AG20443 (cell line): ENCODE measurements at places on chromosomes 11 and 22.

DNA sequence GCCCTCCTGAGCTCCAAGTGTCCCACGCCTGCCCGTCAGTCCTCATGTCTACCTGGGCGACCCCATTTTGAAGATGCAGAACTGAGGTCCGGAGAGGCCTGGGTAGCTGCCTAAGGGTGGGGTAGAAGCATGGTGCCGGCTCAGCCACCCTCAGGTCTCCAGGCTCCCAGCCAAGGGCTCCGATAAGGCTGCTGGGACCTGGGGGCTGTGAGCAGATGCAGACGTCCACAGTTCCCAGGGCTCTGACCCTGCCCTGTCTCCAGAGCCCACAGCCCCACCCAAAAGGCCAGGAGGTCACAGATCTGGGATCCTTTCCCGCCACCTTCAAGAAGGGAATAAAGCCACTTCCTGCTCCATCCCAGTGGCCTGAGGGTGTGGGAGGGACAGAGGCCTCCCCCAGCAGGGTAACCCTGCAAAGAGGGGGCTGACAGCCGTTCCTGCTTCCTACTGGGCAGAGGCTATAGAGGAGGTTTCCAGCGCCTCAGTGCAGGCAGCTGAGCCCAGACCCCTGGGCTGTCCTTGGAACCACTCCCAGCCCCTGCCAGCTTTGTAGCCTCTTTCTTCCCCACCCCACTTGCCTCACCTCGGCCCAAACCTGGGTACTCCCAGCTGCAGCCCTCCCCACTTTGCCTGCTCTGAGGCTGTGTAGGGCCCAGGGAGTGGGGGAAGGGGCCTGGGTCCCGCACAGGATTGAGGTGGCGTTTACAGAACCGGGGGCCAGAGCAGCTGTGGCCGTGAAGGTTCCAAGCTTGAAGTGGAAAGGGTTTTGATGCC lies 85.5 kb downstream of the CDKN1C start:
- DNase-seq, result no peak

DNA sequence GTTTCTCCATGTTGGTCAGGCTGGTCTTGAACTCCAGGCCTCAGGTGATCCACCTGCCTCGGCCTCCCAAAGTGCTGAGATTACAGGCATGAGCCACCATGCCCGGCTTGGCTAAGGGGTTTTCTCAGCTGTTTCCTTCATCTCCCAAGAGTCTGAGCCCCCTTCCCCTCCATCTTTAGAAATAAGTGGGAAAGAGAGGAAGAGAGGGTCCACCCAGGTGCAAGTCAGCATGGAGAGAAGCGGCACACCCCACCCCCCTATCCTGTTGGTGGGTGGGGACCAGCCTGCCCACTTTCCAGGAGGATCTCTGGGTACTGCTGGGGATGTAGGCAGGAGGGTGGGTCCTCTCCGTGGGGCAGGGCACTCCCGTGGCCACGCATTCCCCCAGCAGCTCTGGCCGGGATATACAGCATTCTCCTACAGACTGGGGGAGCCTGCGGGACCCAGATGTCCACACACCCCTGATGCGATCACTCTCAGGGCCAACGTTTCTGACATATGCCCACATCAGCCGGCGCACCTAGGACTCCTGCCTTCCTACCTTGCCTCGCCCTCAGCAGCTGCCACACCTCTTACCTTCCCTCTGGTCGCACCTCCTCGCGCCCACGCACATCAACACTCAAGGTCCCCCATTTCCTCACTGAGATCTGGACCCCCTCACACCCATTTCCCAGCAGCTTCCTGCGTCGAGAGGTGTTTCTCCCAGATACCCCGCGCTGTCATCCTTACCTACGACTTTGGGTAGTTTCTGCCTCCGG lies 8.9 kb downstream of the SCARF2 start:
- DNase-seq, result no peak

GRCh38 chr11:69915501-69916250 lies 96.5 kb upstream of the FGF3 start:
- peak; percentile 84 for DNase-seq

- no peak for DNase-seq
Measured at GRCh38 chr11:130462101-130462885, 13.8 kb downstream of the ADAMTS15 start.

DNA sequence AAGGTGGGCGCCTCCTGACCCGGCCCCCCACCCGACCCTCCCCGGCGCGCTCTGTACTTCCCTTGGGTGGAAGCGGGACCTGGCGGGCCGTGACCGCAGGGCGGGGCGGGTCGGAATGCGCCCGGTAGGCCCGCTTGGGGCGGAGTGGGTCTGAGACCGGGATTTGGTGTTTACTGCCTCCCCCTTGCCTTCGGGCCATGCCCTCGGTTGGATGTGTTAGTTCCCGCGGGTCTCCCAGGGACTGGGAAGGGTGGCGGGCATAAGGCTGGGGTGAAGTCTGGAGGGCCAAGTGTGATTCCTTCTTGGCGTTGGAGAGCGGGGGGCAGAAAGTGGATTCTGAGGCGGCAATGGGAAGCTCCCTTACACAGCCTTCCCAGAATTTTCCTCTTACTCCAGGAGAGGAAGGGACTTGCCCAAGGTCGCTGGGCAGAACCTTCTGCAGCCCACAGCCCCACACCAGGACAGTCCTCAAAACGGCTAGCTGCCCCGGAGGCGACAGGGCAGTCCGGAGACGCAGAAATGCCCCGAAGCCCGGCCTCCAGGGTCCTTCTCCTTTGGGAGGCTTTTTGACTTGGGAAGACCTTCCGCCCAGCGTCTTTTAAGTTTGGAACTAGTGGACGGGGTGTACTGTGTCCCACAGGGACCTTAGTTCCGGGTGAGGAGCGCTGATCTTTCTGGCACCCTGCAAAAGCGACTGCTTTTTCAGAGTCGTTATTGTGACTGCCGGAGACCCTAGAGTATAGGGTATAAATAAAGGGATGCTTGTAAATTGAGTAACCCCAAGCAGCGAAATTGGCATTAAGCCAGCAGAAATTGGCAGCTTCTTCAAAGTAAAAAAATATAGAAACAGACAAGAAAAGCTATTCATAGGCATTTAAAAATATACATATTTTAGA lies 647 bp downstream of the SWAP70 start:
- peak; percentile 71 for DNase-seq
